Activated T-helper 1 cell treated with Interleukin-2 at 50 U/mL for 16 hours (primary cell): ENCODE measurements at places on chromosomes 3 and 15.

DNA sequence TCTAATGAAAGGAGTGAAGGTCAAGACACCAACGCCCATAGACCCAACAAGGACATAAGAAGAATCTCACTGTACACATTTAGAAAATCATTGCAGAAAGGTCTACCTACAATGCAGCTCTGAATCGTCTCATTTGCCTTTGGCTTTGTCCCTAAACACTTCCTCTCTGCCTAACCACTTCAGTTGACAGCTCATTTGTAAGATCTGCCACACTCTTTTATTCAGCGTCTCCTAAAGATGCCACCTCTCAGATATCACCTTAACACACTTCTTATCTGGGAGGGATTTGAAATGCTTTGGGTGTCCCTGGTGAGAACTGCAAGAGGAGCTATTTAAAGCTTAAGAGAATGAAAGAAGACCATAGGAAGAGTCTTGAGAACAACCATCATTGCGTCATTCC is 38.7 kb downstream of the RAB27A start:
- DNase-seq = no peak

DNA sequence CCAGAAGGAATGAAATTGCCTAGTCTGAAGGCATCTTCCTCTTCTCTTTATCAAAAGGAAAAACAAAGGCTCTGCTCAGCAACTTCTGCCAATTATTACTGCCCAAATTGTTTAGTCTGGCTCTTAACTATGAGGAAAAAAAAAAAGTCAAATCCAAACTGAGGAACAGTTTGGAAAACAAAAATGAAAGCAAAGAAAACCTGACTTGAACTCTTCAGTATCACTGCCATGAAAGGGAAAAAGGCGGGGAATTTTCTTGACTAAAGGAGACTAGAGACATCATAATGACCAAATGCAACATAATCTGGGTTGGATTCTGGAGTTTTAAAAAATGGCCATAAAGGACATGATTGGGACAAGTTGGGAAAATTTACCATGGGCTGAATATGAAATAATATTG is 156.3 kb downstream of the STT3B start:
- no peak for DNase-seq

GRCh38 chr15:25832158-25832557 is 31.0 kb downstream of the ATP10A start:
- no peak for DNase-seq

DNA sequence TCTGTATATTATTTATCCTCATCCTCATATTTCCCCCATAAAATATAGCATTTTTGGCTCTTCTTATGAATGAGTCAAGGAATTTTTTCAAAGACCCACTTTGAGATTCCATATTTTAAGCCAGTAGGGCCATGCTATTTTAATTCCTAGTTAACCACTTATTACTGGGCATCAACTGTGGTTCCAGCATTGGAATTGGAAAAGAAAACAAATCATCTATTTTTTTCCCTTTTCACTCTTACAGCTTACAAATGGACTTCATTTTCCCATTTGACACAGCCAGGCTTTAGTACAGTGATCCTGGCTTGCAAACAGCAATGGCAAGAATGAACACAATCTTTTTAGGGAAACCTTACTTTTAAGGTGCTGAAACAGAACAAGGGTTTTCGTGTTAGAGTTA is 19.4 kb upstream of the PLCL2 start:
- DNase-seq = no peak

GRCh38 chr15:88083811-88084760 is 172.5 kb downstream of the NTRK3 start:
- no peak for DNase-seq

- DNase-seq = no peak
Measured at GRCh38 chr3:44795197-44795596, 33.6 kb downstream of the KIF15 start.

DNA sequence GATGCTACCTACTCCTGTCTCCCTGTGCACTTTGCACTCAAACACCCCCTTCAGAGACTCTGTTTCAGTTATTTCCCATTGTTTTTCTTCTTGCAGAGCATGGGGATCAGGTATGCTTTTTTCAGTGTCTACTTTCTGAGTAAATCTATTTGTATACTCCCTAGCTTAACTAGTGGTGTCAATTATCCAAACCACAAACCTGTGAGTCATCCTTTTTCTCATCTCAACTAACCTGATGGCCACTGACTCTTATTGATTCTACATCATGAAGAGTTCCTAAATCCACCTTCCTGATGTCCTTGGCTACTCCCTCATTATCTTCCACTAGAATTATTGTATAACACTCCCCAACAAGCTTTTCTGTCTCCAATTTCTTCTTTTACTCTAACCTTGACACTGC is 68.0 kb downstream of the DIPK2A start:
- DNase-seq = no peak

- DNase-seq = peak; percentile 35
Measured at GRCh38 chr15:73240866-73241499, 127.8 kb downstream of the HCN4 start.

DNA sequence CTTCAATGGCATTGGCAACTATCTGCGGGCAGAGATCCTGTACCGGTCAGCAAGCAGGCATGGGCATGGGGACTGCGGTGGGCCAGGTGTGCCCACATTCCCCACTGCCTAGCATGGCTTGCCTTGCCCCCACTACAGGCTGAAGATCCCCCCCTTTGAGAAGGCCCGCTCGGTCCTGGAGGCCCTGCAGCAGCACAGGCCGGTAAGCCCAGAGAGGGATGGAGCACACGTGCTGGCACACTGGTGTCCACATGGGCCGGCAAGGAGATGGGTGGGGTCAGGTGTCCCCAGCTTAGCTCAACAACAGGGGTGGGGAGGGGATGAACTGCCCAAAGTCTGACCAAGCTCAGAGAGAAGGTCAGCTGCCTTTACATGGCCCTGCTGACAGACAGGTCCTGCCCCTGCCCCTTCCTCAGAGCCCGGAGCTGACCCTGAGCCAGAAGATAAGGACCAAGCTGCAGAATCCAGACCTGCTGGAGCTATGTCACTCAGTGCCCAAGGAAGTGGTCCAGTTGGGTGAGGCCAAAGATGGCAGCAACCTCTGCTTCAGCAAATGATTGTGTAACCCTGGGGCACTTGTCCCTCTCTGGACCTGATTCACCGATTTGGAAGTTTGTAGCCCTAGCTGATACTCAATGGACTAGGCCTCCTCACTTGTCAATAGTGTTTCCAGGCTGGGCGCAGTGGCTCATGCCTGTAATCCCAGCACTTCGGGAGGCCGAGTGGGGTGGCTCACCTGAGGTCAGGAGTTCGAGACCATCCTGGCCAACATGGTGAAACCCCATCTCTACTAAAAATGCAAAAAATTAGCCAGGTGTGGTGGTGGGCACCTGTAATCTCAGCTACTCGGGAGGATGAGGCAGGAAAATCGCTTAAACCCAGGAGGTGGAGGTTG is 5.6 kb downstream of the NEIL1 start:
- DNase-seq = no peak

GRCh38 chr15:67080118-67080899 is 14.9 kb downstream of the SMAD3 start:
- no peak for DNase-seq

- DNase-seq = no peak
Measured at GRCh38 chr3:128392818-128393544, 73.7 kb downstream of the DNAJB8 start.

- no peak for DNase-seq
Measured at GRCh38 chr15:61314427-61314826, 85.3 kb upstream of the RORA start.
